ENCODE measurements at places on chromosomes 2 and 18.

DNA sequence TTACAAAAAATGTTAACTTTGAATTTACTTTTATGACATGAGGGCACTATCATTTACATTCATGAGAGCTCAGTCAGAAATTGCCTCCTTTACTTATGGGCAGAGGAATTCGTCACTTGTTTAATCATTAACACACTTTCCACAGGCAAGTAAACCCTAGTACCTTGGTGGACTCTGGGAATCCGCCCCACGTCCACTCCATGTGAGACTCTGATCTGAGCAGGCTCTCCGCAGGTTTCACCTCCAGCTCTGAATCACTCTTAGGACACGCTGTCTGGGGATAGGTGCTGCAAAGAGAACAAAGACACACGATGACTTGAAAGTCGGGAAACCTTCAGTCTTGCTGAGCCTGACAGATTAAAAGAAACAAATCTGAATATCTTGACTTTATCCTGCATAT lies 73.6 kb downstream of the LPIN2 start:
- no peak for DNase-seq

GRCh38 chr2:75614162-75614651 lies 32.4 kb upstream of the MRPL19 start:
- no peak for DNase-seq

- DNase-seq = no peak
These were observed 73.4 kb downstream of the ZFP36L2 start for GRCh38 chr2:43152741-43153647.

GRCh38 chr2:234980451-234981187 lies 28.8 kb downstream of the SH3BP4 start:
- no peak for DNase-seq

- no peak for DNase-seq
These were observed 70.0 kb downstream of the CRACDL start for GRCh38 chr2:98866033-98866432.

DNA sequence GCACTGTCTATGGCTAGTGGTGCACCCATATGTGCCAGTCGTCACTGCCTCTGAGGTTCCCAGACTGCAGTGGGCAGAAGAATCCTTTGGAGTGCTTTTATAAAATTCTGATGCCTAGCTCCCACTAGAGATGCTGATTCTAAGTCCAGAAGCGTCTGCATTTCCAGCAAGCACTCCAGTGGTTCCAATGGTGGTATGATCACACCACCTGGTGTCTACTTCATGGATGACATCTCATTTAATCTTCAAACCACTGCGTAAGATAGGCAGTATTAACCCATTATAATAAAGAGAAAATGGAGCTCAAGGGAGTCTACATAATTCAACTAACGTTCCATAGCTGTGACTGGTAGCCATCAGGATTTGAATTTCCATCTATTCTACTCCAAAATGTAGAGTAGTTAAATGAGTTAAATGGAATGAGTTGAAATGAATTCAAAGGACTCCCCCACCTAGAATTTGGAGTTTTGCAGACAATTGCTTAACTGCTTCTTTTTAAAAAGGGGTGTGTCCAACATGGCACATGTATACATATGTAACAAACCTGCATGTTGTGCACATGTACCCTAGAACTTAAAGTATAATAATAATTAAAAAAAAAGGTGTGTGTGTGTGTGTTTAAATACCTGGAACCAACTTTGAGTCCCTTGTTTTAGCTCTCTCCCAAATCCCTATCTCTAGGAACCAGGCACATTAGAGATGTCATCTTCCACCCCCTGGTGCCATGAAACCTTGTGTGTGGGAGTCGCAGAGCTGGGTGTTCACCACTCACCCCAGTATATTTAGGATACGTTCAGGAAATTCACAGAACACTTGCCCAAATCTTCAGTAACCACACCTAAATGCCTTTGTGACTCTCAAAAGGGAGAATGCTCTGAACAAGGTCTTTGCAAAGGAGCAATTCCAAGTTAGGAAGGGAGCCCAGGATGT lies 14.1 kb downstream of the LAMA3 start:
- peak; percentile 13 for DNase-seq

GRCh38 chr2:147927053-147927588 lies 82.3 kb downstream of the ACVR2A start:
- no peak for DNase-seq

- DNase-seq = no peak
These were observed 121.1 kb upstream of the PID1 start for GRCh38 chr2:229392196-229392595.

DNA sequence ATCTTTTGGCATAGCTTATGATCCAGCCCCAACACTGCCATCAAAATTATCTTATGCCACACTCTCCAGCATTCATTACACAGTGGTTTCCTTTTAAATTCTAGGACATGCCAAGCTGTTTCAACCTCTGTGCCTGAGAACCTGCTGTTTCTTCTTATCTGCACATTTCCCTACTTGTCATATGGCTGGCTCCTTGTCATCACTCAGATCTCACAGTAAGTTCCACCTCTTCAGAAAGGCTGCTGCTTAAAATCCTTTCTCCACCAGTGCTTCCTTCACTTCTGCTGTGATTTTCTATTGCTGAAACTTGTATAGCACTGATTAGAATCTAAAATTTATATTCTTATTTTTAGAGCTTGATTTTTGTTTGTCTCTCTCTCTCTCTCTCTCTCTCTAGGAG lies 43.4 kb downstream of the MC4R start:
- DNase-seq = no peak

DNA sequence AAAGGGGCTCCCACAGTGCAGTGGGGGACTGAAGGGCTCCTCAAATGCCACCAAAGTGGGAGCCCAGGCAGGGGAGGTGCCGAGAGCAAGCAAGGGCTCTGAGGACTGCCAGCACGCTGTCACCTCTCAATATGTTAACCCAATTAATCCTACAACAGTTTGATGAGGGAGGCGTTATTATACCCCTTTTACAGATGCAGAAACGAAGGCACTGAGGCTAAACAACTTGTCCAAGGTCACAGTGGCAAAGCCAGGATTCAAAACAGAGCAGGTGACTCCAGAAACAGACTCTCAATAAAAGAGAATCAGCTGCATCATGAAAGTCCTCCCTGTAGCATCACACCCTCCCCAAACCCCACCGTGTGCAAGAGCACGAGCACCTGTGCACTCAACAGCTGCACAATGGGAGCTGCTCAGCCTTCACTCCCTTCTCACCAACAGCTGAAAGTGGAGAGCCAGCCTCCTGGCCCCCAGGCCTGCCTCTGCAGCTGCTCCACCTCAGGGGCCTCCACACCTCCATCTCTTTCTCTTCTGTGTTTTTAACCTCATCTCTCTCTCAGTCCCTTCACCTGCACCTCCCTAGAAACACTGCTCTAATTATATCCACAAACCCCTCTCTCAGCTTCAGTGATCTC lies 8.1 kb downstream of the NPC1 start:
- no peak for DNase-seq

GRCh38 chr2:9241233-9241632 lies 34.6 kb downstream of the ASAP2 start:
- DNase-seq = no peak

All from BE2C (cell line).